A549 (cell line): ENCODE measurements at places on chromosomes 5 and 9.
A peak's percentile ranks its signal among the peaks of the same experiment; 100 is the strongest.

DNA sequence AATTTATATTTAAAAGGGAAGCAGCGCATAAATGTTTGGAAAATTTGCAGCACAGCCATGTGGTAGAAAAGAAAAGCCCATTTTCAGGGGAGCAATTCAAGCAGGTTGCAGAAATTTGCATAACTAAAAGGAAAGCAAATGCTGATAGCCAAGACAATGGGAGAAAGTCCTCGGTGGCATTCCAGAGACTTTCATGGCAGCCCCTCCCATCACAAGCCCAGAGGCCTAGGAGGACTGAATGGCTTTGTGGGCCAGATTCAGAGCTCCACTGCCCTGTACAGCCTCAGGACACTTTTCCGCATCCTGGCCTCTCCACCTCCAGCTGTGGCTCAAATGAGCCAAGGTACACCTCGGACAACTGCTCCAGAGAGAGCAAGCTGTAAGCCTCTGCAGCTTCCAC, 462.9 kb downstream of the CDK5RAP2 start:
- DNase-seq = no peak

- DNase-seq = no peak
Observed at GRCh38 chr9:117021906-117022305, 334.8 kb downstream of the TRIM32 start.

- DNase-seq = no peak
Observed at GRCh38 chr5:135738564-135738875, 95.9 kb upstream of the SLC25A48 start.

DNA sequence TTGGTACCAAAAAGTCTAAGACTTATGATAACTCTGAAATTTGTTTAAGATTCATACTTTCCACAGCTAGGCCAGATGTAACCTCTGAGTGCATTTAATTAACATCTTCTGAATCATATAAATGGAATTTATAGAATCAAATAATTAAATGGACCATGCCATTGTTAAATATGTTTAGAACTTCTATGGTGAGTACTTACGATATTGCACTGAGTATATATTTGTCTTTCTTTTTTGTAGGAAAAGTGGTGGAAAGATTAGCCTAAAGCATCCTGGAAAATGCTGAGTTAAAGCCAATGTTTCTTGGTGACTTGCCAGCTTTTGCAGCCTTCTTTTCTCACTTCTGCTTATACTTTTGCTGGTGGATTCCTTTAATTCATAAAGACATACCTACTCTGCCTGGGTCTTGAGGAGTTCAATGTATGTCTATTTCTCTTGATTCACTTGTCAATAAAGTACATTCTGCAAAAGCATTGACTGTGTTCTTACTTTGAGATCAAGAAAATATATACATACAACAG, 11.9 kb downstream of the SPINK6 start:
- no peak for DNase-seq

GRCh38 chr5:84184857-84185256, 199.8 kb downstream of the EDIL3 start:
- no peak for DNase-seq

DNA sequence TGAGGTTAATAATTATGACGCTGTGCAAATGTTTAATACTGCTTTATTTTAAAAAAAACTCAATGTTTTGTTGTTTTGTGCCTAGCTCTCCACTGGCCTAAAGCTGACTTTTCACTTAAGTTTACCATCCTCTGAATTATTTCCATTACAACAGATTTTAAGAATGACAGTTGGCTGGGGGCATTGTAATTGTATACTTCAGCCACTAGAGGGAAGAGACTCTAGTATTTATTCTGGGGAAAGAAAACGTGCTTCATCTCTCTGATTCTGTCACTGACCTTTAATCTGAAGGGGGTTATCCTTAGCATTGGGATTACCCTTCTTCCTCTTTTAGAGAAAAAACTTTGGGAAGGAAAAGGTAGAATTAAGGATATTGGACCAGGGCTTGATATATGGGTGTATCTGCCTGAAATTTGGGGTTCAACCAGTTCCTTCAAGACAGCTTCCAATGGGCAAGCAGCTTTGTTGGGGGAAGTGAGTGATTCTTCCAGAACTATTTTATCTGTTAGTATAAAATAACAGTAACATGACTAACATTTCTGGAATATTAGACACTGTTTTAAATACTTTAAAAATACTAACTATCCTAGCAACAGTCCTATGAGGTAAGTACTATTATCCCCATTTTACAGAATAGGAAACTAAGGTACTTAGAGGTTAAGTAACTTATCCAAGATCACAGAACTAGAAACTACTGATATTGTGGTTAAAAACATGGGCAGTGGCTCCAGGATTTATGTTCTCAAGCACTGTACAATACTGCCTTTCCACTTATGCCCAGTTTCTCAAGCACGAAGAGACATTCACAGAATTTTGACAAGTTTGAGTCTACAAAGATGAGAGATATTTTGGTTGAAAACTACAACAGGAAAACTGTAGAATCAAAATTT, 208.4 kb downstream of the CD180 start:
- DNase-seq = peak; percentile 40

DNA sequence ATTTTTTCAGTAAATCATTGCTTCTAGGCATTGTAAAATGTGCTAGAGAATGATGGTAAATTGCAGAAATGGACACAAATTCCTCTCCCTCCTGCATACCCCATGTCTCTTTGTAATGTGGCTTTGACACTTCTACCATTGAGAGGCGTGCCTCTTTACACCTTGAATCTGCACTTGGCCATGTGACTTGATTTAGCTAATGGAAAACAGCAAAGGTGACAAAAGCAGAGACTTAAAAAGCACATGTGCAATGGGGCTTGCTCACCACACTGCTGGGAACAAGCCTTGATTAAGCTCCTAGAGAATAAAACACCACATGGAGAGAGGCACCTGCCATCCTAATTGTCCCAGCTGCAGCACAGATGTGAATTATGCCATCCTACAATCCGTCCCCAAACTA, 69.9 kb upstream of the NAA35 start:
- no peak for DNase-seq

DNA sequence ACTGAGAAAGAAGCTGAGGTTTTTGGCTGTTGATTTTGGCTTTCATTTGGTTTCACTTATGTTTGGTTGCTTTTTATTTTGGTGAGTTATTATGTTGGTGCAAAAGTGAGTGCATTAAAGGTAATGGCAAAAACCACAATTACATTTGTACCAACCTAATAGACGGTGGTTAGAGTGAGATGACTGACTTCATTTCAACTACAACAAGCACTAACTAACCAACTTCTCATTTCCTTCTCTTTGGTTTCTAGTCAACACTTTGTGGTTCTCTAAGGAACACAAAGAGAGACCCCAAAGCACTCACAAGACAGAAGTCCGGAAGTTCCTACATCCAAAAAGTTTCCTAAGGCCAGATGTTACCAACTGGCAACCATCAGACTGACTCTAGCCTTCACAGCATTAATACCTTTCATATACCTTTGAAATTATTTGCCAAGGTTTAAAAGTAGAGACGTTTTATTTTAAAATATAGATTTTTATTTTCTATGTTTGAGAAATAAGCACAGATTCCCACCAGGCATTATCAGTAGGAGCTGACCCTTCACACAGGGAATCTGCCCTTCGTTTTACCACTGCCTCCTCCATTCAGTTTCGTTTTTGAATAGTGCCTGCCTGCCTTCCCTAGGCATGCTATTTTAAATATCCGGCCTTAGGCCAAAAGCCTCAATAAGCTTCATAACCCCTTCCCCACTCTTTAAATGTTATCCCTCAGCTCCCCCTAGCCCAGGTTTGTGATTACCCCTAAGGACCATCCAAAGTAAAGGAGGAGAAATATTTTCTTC, 301.1 kb upstream of the PTGER4 start:
- no peak for DNase-seq

GRCh38 chr9:104238668-104239067, 144.6 kb downstream of the SMC2 start:
- no peak for DNase-seq
